ENCODE measurements at places on chromosomes 4 and X. TPM values are rescaled to one million over a fixed set of nuclear protein-coding genes. Genes with fewer than 3 reads are reported as not detected.

Gene DMRTC1
- total RNA-seq = not detected

Gene CXXC4
- 4.2 TPM for total RNA-seq

GRCh38 chrX:13808293-13808692, 8.6 kb downstream of the GPM6B start:
- DNase-seq = no peak

- peak; percentile 85 for DNase-seq
Observed at GRCh38 chr4:3480528-3481112, 17.5 kb downstream of the DOK7 start.

- DNase-seq = no peak
Observed at GRCh38 chr4:26836539-26836938, 24.1 kb upstream of the STIM2 start.

DNA sequence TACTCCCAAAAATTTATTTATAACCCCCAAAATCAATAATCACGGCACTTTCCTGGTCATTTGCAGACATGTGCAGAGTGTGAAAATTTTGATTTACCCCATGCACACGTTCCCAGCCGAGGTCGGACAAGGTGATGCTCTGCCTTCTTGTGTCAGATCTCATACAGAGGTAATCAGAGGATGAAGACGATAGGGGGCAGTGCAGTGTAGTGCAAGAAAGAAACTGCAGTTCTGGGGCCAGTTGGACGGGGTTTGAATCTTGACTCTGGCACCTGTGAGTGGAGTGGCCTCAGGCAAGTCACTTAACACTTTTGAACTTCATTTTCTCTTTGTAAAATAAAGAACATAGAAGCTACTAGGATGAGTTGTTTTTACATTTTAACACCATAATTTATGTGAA, 88.4 kb downstream of the FRMPD3 start:
- peak; percentile 38 for DNase-seq
